Anterior cingulate cortex (tissue), 58 donors: ENCODE measurements at places on chromosomes 11 and 22.

GRCh38 chr11:20880094-20880493 lies 210.7 kb downstream of the NELL1 start:
- DNase-seq, result no peak

DNA sequence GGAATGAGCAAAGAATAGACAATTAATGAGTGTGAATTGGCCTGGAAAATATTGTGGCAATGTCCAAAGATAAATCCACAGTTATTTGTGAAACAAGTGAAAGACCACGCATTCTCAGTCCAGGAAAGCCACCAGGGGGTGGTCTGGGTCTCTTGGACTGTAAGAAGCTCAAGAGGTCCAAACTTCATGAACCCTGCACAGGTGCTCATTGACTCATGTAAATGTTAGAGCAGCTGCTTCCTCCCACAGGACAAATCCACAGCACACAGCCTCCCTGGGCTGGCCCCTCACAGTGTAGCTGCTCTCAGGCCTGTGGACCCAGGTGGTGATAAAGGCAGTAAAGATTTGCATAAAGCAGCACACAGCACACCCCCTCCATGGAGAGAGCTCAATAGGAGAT lies 114.0 kb downstream of the ZNF280B start:
- DNase-seq, result no peak

DNA sequence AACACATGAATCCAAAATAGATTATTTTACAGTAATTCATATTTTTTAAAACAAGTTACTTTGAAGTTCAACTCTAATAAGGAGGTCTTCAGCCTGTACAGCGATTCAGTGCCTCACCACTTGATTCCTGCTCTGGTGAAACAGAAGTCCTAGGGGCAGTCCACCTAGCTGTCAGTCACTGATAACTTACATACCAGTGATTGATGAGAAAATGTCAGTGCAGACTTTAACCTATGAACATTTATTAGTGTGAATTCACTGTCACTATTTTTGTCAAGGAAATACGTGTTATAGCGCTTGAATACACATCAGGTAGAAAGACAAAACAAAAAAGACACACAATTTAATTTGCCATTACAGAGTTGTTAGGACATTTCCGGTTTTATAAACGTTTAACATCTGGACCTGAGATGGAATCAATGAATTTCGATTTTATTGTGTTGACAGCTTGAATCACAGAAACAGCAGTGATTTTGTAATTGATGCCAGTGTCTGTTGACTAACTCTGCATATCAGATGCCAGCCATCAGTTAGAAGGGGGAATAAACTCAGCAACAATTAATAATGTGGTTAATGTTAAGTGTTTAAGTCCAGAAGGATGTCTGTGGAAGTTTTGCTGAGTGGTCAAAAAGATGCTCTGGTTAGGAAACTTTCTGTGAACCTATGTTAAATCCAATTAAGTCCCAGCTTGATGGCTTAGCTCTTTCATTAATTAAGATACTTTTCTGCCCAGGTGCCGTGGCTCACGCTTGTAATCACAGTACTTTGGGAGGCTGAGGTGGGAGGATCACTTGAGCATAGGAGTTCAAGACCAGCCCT lies 34.5 kb downstream of the ELF5 start:
- DNase-seq, result no peak

- DNase-seq, result no peak
Observed at GRCh38 chr11:70758206-70758605, 359.9 kb downstream of the CTTN start.

DNA sequence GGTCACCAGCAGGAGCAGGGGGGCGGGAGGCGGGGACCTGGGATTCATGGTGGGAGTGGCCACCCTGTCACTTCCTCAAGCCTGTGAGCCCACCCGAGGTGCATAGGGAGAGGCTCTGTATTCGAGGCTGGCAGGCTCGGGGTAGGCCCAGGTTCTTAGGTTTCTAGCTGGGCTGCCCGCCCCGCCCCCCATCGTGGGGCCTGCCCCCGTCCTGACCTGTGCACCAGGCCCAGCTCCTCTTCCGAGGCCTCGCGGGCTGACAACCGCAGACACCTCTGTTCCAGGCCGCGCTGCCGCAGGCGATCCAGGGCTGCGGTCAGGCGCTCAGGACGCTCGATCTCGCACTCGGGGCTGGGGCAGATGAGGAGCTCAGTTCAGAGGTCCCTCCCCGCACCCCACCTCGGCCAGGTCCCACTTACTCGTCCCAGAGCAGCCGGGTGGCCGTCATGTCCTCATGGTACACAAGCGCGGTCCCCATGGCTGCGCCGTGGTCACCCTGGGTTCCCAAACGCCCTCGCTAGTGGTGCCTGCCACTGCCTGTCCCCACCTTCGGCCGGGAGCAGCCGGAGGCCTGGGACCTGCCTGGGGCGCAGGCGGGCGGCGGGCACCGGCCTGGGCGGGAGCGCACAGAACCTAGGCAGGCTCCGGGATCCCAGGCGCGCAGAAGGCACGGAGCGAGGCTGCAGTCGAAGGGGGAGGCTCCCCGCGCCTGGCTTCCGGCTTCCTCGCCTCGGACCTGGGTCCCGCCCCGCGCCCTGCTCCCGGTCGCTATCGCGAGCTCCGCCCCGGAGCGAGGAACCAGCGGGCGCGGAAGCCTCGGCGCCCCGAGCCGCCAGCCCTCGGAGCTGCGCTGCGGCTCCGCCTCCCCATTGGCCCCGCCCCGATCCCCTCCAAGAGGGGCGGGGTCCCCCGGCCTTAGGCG lies at the start of gene HDAC10:
Gene HDAC10, minus strand, starts transcription at position 711 of the 922 bp plus-strand sequence. Its CDS starts 233 bp downstream, at position 478.
- DNase-seq, result no peak

- DNase-seq, result no peak
Observed at GRCh38 chr22:46490538-46490937, 46.9 kb downstream of the CELSR1 start.

- no peak for DNase-seq
Observed at GRCh38 chr11:23353611-23354010, 493.3 kb upstream of the CCDC179 start.

DNA sequence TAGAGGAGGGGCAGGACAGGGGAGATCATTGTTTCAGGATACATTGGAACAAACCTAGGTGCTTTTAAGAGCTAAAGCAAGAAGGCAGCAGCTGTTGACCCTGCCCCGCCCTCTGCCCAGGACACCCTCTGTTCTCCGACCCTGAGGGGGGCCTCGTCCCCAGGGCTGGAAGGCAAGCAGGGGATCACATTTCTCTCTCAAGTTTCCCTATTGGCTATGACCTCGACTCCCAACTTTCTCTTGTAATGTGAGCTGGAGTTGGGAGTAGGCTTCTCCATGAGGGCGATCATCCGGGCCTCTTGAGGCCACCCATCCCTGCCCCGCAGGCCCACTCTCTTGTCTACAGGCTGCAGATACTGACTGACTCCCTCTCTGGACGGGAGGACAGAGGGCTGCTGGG lies 37.7 kb downstream of the DSCAML1 start:
- no peak for DNase-seq
